ENCODE measurements at places on chromosomes 7 and 10.

GRCh38 chr7:108311446-108312168 is 144.6 kb downstream of the NRCAM start:
- DNase-seq, result no peak

GRCh38 chr7:130273081-130273932 is 6.6 kb downstream of the CPA2 start:
- peak; percentile 91 for DNase-seq

- peak; percentile 73 for DNase-seq
These were observed at the start of gene AMZ1 for GRCh38 chr7:2687881-2688318. TSS of gene AMZ1 (plus strand) at chr7:2688202. CDS start at chr7:2700452, 12,250 bp downstream.

- DNase-seq, result no peak
These were observed 91.8 kb downstream of the BAMBI start for GRCh38 chr10:28769091-28769604.

DNA sequence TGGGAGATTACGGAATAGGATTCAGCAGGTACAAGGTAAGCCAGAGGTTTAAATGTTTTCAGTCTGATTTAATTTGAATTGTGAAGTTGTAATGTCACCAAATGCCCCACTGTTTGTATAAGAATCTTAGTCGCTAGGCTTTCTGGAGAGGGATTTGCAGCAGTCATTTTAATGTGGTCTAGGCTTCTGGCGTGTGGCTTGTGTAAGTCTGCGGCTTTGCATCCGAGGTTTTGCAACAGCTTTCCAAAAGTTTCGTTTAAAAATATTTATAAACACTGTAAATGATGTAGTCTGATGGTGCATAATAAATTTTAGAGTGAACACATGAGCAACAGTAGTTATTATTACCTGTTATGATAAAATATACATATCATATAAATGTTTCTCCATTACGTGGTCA is 26.1 kb upstream of the BHLHA15 start:
- no peak for DNase-seq

DNA sequence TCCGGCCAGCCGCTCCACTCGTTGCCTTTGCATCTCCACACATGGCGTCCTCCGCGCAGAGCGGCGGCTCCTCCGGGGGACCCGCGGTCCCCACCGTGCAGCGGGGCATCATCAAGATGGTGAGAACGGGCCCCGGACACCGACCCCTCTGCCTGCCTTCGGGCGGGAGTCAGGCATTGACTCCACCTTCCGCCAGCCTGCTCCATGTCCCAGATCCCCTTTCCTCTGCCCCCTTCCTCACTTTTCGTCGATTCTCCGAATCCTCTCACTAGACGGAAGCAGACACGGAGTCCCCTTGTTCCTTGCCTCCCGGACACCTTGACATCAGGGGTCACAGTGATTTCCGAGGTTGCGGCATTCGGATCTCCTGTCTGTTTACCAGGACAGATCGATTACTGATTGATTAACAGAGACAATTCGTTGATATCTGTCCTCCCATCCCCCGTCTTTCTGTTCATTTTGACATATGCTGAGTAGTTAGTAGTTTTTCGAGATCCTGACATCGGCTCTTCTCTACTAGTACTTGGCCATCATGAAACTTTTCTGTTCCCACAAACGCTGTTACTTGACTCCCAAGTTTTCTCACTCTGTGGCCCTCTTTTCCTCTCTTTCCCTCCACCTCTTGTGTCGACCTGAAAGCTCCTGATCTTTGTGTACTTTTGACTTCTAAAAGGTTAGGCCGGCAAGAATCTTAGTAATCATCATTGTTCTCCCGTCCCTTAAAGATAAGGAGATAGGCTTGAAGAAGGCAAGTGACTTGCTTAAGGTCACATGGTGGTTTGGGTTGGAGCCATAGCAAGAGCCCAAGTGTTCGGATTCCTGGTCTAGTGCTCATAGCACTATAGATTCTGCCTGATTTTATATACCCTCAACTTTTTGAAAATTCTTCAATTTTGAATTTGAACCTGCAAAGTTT is 597 bp downstream of the SND1 start:
- DNase-seq, result no peak

All from iPS-NIHi11 (cell line).